ENCODE measurements at places on chromosomes 1 and 21.

DNA sequence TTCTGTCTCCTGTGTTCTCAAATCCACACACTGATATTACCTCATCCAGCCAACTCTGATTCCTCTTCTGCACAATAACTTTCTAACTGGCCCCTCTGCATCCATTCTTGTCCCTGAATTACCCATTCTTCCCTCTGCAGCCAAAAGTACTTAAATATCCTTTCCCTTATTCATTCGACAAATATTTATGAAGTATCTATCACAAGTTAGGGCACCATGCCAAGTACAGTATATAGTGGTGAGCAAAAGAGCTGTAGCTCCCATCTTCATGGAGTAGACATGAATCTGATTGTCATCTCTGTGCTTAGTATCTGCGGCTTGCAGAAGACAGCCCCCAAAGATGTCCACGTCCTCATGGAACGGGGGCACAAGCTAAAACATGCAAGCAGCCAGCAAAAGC is 316.8 kb downstream of the SETD4 start:
- DNase-seq, result no peak

DNA sequence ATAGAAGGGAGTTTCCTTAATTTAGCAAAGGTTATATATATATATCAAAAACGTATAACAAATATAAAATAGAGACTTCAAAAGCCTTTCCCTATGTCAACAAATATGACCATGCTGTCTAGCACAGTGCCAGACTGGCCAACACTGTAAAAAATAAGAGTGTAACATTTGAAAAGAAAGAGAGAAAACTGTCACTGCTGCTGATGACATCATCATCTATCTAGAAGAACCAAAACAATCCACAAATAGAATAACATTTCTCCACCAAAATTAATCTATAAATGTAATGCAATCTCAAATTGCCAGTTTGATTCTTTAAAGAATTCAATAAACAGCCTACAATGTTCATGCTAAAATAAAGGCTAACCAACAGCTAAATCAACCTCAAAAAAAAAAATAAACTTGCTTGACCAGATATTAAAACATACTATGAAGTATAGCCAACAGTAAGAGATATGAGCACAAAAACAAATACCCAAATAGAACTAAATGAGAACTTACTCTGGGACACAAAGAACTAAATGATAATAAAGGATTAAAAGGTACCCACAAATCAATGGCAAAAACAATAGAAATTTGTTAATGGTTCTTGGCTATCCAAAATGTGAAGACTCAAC is 50.2 kb downstream of the ENAH start:
- DNase-seq, result no peak

- no peak for DNase-seq
Observed at GRCh38 chr1:1360506-1361169, 2.3 kb upstream of the MXRA8 start.

DNA sequence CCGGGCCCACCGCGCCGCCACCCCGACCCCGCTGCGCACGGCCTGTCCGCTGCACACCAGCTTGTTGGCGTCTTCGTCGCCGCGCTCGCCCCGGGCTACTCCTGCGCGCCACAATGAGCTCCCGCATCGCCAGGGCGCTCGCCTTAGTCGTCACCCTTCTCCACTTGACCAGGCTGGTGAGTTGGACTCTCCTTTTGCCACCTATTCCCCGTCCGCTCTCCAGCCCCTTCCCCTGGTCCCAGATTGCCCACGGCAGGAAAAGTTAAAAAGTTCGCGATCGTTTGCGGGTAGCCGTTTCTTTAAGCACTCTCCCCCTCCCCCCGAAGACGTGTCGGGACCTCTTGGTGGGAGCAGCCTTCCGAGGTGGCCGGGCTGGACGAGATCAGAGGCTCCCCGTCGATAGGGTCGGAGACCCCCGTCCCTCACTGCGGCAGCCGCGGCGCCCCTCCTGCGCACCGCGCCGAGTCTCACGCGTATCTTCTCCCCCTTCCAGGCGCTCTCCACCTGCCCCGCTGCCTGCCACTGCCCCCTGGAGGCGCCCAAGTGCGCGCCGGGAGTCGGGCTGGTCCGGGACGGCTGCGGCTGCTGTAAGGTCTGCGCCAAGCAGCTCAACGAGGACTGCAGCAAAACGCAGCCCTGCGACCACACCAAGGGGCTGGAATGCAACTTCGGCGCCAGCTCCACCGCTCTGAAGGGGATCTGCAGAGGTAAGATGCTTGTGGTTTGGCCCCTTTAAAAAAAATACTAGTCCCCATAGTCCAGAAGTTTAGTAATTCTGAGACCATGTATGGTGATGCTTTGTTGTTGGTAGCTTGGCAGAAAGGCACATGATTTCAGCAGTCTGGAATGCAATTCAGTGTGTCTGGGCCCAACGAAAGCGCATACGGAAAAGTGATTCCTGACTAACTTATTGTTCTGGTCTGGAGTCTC is 576 bp downstream of the CCN1 start:
- no peak for DNase-seq

- DNase-seq, result no peak
Observed at GRCh38 chr1:90716243-90716551, 905 bp downstream of the BARHL2 start.

GRCh38 chr1:102531036-102531435 is 534.3 kb upstream of the OLFM3 start:
- DNase-seq, result no peak

DNA sequence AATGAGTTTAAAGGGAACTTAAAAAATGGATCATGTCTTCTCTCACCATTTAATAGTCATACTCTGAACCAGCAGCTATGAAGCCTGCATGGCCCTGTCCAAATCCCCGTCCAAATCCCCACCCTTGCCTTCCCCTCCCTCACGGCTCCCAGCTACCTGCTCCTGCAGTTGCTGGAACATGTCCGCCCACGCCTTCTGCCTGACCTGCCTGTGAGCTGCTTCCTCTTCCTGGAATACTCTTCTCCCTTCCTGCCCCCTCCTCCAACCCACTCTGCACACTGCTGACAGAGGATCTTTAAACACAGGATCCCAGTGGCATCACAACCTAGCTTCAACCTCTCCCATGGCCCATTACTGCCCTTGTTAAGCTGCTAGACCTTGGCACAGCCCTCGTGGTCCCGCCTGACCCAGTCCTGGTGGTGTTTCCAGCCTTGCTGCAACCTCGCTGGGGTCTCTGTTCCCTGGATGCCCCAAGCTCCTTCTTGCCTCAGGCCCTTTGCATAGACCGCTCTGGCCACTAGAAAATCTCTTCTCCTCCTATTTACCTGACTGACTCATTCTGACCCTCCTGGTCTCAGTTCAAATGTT is 118.3 kb downstream of the PTPRU start:
- no peak for DNase-seq

DNA sequence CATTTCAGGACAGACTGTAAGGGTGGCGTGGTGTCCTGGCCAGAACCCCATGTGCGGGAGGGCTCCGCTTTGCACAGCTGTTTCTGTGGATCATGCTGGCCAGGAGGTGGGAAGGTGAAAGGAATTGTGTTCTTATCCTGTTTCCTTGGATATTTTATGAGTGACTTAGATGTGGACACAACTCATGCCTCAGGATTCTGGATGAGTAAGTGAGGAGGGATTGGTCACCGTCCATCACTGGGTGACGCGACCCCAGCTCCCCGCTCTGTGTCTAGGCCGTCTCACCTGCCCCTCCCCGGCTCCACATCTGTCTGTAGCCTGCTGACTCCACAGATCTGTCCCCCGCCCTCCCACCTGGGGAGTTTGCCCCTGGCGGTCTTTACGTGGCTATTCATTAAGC is 48.8 kb downstream of the PIK3CD start:
- DNase-seq, result no peak

DNA sequence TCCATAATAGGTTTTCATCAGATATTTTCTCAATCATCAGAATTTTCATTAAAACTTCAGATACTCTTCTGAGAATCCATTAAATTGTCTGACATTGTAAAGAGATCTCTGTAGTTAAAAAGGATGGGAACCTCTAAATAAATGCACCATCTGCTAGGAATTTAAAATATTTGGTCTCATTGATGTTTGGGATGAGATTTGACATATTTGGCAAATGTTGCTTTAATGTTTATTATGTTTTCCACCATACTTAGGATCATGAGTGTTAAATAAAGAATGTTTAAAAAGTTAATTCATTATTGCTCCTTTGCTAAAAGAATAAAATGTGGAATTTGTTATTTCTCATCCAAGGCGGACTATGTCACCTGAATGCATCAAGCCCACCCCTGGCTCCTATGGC is 85.5 kb upstream of the VANGL1 start:
- no peak for DNase-seq

GRCh38 chr1:47564570-47564969 is 126.7 kb downstream of the FOXD2 start:
- DNase-seq, result no peak

DNA sequence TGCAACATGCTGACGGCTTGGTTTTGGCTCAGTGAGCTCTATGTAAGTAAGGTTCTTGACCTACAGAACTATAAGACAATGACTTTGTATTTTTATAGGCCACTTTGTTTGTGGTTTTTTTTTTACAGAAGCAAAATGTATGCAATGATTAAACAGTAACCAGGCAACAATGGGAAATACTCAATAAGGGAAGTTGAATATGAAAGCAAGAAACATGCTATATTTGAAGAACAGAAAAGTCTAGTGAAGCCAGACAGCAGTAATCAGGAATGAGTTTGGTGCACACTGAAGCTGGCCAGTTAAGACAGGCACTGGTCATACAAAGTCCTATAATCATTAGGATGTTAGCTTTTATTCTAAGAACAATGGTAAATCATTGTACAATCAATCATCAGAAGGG is 1926.8 kb downstream of the NCAM2 start:
- no peak for DNase-seq

DNA sequence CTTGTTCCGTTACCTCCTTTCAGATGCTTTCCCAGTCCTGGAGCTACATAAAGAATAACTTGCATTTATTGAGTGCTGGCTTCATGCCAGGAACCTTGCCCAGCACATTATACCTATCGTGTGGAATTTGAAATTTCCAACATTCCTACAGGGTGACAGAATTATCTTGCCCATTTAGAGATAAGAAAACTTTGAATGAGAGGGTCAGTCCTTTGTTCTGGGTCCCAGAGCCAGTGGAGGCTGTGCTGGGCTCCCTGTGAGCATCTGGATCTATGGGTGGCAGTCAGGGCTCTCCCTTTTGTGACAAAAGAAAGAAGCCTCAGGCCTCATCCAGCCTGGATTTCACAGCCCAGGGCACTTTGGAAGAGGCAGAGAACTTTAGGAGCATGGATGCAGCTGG is 3.2 kb downstream of the GSTM4 start:
- no peak for DNase-seq

DNA sequence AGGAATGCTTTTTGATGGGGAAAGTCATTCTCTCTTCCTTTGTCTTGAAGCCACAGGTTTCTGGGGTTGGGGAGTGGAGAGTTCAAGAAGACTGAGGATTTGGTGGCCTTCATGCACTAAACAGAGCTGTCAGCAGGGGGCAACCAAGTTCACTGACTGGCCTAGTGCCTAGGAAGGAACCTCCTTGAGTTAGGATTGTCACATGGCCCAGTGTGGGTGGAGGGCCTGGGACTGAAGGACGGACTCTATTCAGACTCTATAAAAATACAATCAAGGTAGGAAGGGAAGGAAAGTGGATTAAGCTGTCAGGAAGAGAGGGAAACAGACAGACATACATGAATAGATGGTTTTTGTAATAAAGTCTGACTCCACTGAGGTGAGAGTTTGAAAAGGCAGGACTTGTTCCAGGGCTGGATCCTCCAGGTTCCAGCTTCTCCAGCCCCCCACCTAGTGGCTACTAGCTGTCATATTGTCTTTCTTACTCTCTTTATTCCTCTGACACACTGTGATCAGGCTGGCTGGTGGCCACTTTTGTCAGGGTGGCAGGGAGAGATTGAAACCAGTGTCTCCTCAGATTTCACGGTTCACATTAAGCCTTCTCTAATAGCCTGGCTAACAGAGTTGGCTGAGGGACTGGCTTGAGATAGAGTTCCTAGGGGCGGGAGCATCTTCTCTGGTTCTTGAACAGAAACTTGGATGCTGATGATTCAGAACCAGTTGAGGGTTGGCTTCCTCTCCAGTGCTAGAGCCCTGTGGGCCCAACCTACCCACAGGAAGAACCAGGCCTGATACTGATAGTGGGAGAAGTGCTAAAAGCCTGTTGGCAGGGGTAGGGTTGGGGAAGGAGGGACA is 4.1 kb upstream of the SH3BGRL3 start:
- peak; percentile 39 for DNase-seq

DNA sequence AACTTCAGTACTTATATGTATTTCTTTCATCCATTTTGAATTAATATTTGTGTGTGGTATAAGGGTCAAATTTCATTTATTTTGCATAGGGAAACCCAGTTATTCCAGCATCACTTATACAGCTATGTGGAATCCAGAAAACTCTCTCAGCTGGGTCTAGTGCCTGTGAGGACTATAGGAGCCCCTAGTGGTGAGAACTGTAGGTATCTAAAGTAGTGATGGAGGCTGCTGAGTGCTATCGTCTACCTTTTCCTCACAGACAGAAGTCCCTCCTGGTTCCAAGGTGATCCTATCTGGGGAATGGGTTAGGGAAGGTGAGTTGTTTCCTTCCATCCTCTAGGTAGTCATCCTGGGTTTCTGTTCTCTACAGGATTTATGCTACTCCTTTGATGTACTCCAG is 352.0 kb upstream of the C1orf87 start:
- DNase-seq, result no peak

DNA sequence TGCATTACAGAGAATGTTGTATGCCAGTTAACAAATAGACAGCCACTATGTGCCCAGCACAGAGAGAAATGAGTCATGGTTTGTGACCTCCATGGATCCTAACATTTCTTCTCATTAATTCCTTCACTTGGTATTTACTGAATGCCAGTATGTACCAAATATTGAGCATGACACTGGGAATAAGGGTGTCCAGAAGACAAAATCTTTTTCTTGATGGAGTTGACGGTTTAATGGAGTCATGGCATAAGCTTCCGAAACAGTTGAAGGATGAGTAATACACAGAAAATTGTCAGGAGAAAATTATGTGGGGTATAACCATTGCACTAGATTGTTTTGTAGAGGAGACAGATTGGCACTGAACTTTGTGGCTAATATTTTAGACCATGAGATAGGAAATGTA is 36.9 kb downstream of the PTGFR start:
- DNase-seq, result no peak

- no peak for DNase-seq
Observed at GRCh38 chr1:12501661-12502060, 116.3 kb downstream of the DHRS3 start.

DNA sequence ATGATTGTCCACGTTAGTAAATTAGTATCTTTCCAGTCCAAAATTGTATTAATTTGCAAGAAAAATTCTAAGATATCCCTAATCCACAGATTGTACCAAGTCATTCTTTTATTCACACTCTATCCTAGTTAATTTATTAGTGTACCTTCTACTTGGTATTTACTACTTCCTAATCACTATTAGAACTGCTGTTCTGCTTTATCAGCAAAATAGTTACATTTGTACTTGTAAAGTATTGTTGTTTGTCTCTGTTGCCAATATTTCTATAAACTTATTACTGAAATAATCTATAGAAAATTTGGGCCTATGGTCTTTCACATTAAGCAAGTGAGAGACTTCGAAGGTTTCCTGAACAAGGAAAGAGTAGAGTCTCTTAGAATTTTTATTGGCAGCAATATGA is 5.6 kb upstream of the CRP start:
- no peak for DNase-seq

DNA sequence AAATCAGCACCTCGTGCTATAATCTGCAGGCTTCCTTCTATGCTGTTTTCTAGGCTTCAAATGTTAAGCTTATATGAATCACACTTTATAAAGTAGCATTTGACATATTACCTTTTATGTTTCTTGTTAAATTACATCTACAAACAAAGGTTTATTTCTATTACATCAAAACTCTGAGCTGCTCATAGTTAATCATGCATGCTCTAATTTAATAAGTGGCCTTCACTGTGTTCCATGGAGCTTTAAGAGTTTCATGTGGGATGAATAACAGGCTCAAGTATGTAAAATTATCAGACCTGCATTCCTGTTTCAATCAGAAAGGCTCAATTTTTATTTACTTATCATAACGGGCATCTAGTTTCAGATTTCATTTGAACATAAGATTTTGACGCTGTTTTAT is 13.0 kb downstream of the SLC19A2 start:
- DNase-seq, result no peak
